ENCODE measurements at places on chromosomes 12 and 14.

DNA sequence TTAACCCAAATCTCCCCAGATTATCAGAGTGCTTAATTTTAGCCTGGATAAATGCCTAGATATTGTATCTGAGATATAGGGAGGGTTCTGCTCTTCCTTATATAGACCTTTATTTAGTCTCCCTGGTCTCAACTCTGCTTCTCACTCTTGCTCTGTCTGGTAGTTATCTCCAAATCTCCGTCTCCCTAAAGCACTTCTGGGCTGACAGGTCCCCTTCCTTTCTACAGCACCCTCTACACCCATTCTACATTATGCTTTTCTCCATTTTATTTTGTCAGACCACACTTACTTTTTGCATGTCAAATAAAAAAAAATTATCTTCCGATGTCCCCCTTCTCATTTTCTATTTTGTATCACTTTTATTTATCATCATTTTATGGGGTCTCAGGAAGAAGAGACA lies 2.0 kb upstream of the ERC1 start:
- DNase-seq = no peak

DNA sequence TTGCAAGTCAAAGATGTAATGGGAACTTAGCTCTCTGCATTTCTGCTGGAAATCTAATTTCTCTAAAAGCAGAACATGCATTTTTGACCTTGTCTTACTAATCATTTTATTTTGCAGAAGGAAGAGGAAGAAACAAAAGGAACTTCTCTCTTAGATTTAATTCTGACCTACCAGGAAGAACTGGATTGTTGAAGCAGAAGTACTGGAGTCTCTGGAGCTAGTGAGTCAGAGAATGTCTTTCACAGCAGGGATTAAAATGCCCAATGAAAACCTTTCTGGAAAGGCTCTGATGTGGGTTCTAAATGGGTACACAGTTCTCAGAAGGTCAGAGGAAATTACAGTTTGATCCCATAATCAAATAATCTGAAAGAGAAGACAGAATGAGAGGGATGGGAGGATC lies 70.8 kb upstream of the GNG2 start:
- no peak for DNase-seq

- no peak for DNase-seq
Measured at GRCh38 chr14:105026802-105027563, 6.1 kb upstream of the CDCA4 start.

DNA sequence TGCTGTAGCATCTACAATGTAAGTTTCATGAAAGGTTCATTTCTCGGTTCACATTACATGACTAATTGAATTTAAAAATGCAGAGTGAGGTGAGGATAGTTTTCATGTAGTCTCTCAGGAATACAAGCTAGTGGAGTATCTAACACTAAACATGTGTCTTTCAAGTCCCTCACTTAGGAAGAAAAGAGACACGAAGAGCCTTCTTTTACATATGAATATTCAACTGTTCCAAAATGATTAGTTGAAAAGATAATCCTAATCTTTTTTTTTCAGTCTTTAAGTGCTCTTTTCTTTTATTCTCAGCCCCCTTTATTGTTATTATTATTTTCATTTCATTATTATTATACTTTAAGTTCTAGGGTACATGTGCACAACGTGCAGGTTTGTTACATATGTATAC lies 10.8 kb downstream of the PRR4 start:
- no peak for DNase-seq

DNA sequence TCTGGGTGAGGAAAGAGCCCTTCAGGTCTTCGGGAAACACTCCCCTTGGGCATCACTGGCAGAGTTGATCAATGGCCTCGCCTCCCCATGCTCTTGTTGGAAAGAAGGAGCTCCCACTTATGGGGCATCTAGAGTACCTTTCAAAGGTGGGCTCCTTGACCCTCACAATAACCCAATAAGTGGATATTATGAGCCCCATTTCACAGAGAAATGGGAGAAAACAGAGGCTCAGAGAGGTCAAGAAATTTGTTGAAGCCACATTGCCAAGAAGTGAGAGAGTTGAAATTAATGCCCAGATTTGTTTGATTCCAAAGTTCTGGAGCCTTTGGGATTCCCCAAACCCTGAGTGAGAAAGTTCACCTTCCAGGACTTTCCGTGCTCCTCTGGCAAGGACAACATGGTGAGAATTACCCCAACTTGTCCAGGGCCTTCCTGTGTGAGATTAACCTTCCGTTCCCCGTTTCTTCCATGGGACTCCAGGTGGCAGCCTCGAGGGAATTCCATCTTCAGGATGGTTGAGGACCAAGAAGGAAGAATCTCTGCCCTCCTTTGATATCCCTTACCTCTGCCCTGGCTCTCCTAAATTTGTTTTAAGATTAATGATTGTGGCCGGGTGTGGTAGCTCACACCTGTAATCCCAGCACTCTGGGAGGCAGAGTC lies 7.5 kb upstream of the CHD4 start:
- no peak for DNase-seq

DNA sequence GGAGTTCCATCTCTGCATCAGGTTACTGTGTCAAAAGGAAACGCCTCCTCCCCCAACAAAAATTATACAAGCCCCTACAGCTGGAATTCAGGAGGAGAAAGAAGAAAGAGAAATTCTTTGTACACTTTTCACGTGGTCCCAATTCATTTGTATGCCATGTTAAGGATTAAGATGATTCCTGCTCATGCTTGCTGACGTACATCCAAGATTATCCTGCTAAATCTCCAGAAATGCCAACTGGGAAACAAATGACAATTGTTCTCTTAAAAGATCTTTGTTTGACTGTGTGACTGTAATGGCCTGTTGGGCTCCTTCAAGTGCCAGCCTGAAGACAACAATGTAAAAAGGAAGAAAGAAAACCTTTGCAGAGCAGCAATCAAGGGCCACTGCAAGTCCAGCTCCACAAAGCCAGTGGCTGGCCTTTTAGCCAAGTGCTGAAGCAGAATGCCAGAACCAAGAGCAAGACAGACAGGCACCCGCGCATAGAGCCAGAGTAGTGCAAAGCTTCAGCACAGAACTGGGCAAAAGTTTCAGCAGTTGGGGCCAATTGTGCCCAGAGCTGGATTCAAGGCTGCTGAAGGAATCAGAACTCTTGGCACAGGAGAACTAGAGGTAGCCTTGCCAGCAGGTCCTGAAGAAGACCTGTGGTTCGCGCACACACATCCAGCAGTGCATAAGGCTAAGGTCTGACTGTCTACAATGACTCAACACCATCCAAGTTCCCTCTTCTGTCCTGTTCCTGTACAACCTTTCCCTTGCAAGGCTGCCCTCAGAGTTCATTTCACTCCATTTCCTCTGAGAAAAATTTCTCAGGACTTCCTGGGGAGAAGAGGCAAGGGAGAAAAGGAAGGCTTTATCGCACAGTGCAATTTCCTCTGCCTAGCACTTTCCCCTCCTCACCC lies 209.7 kb upstream of the BMP4 start:
- DNase-seq = no peak

- no peak for DNase-seq
Measured at GRCh38 chr14:104370256-104370870, 209.2 kb upstream of the C14orf180 start.

- DNase-seq = no peak
Measured at GRCh38 chr14:31489691-31490090, 1.9 kb upstream of the GPR33 start.

- DNase-seq = no peak
Measured at GRCh38 chr12:59649203-59649602, 53.4 kb downstream of the SLC16A7 start.

DNA sequence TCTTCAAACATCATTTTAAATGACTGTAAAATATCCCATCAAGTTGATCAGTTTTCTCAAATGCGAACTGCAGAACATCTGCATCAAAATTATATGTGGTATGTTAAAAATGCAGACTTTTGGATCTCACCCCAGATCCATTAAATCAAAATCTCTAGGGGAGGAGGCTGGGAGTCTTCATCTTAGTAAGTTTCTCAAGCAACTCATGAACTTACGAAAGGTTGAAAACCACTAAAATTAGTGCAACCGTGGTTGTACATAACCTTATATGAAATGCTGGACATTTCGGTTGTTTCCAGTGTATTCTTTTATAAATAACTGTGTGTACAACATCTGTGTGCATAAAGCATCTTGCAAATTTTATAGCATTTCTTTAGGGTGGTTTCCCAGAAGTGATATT lies 39.2 kb downstream of the ZFP36L1 start:
- no peak for DNase-seq

- no peak for DNase-seq
Measured at GRCh38 chr14:29339494-29340172, 573.0 kb downstream of the FOXG1 start.

GRCh38 chr14:88289234-88289633 lies 33.8 kb downstream of the KCNK10 start:
- no peak for DNase-seq

DNA sequence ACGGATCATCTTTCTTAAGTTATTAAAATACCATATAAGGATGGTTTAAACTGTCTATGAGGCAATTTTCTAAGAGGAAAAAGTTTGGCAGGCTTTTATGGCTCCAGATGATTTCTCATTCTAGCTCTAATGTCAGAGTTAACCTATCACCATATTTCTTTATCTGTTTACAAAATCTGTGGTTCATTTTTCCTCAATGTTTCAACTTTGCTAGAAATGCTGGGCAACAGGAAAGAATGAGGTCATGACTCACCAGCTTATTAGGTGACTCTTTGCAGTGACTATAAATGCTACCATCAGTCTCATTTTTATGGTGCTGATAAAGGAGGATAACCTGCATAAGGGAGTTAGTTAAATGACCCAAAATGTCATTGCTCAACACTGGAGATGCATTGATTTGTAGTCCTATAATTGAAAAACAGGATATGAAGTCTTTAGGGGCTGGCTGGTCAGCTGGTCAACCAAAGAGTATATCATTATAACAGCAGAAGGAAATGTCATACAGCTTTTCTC lies 45.3 kb upstream of the RAP1B start:
- no peak for DNase-seq

DNA sequence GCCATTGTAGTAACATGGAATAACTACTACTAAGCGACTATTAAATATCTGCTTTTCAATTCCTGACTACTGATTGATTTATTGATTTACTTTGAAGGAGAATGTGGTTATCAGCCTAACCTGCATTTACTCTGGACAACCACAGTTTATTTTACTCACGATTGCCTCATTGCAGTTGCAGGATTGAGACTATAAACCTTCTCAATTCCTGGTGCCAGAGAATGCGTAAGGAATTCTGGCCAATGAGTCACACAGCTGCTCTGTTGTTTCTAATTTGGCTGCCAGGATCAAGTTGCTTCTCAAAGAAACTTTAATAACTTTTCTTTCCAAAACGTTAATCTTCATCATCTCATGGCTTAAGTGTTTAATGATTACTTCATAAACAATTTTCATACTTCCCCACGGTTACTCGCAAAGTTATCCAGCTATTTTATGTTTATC lies 13.1 kb upstream of the TMTC1 start:
- no peak for DNase-seq

Data from omental fat pad (tissue), 4 donors.